B cell (primary cell): ENCODE measurements at places on chromosomes 2 and 18.

GRCh38 chr2:199716807-199717586 is 134.0 kb downstream of the FTCDNL1 start:
- no peak for DNase-seq

DNA sequence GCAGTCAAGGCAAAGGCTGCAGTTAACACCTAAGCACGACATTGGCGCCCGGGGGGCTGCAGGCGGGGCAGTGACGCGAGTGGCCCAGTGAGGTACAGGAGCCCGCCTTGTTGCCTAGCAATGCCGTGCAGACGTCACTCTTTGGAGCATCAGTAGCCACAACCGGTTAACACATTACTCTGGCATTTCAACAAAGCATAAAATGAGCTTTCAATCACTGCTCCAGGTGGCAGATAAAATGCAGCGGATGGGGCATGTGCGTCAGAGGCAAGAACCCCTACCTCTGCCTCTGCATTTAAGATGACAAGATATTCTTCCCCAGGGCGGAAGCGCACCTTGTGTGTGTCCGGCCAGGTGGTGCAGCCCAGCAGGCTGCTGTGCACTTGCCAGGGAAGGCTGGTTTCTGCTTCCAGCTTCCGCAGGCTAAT is 139.4 kb downstream of the MTCL1 start:
- no peak for DNase-seq

- DNase-seq: no peak
Measured at GRCh38 chr2:28297531-28297930, 95.1 kb upstream of the FOSL2 start.

DNA sequence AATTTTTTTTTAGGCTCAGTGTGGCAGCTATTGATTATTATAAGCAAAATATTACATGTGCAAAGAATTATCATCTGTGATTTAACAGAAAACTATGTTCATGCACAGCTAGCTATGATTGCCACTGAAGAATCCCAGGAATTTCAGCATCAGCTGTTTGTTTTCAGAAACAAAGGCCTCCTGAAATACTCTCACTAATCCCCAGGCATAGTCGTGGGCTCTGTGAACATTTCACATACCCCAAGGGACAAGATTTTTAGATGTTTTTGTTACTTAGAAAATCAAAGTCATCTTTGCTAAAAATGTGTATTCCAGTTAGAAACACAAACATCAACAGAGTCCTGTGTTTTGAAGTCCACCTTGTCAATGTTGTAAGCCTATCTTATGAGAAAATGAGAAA is 156.1 kb downstream of the MYO1B start:
- no peak for DNase-seq

DNA sequence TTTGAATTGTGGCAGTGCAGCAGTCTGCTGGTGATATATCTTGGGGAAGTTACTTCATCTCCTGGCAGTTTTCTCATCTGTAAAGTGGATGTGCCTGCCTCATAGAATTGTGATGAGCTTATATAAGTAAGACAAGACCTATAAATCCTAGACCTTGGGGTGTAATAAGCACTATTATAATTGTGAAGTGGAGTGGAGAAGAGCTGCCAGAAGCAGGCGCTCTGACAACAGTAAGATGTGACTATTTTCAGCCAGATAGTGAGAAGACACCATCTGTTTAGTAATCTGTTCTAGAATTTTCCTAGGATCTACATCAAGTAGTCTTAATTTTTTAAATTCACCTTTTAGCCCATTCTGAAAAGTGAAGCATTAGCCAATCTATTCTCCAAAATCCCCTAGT is 85.6 kb upstream of the TSPYL6 start:
- no peak for DNase-seq

GRCh38 chr18:29251681-29252080 is 1074.8 kb upstream of the CDH2 start:
- DNase-seq: no peak

GRCh38 chr2:48984922-48985321 is 169.4 kb downstream of the FSHR start:
- no peak for DNase-seq

- DNase-seq: no peak
Measured at GRCh38 chr2:149449017-149449416, 118.6 kb downstream of the LYPD6 start.

- peak; percentile 61 for DNase-seq
Measured at GRCh38 chr18:11981543-11982366, 448 bp downstream of the IMPA2 start.

DNA sequence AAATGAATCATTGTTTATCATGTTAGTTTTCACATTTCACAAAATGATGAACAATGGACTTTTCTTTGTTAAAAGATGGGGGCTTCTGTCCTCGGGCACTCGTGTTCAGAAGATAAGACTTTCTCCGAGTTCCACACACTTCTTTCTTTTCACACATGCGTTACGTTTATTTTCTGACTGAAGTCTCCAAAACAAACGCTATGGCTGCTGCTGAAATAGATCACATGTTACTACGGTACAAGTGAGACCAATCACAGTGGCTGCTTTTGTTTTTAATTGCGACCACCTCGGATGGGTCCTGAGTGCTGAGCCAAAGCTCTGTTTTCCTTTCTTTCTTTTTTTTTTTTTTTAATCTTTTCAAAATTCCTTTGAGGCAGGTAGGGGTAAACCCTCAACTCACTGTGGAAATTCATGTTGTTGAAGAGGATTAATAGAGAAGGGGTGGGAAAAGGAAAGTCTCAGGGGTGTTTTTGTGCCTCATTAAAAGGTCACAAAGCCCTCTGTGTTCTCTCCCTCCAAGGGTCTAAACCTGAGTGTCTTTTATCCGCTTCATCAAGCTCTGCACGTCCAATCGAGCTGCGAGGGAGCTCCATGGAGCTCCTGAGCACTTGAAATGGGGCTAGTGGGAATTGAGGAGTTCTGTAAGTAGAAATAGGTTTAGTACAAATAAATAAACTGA is 48.2 kb downstream of the ARL4C start:
- DNase-seq: no peak

DNA sequence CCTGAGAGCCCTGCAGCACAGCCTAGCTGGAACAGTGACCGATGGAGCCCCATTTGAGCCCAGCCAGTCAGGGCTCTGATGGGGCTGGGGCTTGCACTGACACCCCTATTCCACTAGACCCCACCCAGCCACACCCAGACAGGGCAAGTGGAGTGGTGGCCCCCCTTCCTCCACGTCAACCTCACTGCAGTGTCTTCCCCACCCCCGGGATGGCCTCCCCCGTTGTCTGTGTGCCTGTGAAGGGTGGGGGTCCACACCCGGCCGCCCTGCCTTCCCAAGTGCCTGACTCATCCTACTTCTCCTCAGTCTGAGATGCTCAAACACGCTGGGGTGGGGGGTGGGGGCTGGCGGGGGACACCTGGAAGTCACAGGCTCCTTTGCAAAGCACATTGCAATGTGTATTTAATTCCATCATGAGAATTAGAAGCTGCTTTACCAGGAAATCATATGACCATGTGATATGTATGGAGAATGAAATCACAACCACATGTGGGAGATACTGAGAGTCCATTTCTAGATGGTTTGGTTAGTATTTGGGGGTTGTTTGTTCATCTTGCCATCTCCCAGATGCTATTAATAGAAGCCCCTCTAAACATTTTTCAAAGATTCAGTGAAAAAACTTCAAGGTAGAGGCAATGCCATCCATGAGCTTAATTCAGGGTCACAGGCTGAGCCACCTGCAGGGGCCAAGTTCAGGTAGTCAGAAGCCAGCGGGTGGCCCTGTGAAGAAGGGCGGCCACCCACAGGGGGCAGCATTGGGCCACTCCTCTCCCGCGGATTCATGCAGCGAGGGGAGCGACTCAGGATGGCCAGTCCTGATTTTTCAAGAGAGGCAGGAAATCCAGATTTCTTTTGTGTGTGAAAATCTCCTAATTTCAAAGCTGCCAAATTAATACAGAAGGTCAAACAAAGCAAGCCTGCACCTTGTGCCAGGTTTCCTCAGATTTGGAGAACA is 22.7 kb upstream of the GMPPA start:
- peak; percentile 43 for DNase-seq

DNA sequence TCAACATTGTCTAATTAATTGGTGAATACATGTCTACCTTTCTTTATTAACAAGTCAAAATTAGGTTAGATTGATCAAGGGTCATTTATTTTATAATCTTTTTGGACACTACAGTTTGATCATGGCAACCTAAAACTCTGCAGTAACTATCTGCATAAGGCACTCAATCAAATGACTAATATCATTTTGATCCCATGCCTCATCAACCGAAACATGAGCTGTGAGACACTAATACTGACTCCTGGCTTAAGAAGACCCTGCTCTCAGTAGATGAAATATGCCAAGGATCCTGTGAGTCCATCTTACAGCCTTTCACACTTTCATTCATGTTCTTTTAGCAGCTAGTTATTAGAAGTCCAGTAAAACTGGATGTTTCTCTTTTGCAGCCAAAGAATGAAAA is 169.4 kb upstream of the CAVIN2 start:
- no peak for DNase-seq

GRCh38 chr2:120552800-120553481 is 182.7 kb upstream of the GLI2 start:
- DNase-seq: no peak

- no peak for DNase-seq
Measured at GRCh38 chr18:61852496-61852895, 40.3 kb downstream of the RNF152 start.

- DNase-seq: no peak
Measured at GRCh38 chr2:180675170-180675569, 305.2 kb upstream of the UBE2E3 start.

- DNase-seq: peak; percentile 70
Measured at GRCh38 chr2:239293775-239294430, 106.9 kb downstream of the HDAC4 start.

GRCh38 chr2:205280596-205281236 is 401.6 kb upstream of the NRP2 start:
- no peak for DNase-seq

GRCh38 chr2:68745006-68745405 is 10.4 kb downstream of the ARHGAP25 start:
- peak; percentile 7 for DNase-seq

DNA sequence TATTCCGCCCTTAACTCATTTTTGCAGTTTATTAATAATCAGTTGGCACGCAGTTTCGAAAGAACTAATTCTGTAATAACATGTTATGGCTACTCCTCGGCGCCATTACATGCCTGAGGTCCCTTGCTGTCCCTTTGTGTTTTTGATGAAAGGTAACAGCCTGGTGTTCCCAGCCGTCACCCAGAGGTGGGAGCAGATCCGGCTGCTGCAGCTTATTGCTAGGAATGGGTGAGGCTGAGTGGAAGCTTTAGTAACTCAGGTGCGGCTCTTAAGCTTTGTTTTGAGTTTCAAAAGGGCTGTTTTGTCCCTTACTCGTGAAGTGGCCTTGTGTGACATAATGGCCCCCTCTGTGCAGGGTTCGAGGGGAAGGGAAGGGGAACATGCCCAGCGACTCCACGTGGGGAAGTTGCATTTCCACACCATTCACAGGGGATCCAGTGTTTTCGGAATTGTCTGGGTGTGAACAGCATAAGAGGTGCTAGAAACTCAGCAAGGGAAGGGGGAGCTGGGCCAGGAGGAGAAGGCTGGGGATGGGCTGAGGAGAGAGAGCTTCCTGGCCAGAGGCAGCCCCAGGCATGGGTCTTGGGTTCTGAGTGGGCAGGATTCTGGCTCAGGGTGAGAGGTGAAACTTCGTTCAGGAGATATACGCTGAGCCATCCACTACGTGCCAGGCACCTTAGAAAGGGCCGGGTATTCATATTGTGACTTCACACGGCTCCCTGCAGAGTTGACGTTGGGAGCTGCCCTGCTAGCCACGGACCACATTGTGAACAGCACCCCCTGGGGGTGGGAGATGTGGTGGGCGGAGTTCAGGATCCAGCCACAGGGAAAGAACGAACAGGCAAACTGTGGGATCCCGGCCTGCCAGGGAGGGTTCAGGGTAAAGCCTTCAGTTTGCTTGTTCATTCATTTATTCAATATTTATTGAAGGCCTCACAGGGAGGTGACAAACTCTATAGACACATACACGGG is 84.4 kb downstream of the TGOLN2 start:
- no peak for DNase-seq

DNA sequence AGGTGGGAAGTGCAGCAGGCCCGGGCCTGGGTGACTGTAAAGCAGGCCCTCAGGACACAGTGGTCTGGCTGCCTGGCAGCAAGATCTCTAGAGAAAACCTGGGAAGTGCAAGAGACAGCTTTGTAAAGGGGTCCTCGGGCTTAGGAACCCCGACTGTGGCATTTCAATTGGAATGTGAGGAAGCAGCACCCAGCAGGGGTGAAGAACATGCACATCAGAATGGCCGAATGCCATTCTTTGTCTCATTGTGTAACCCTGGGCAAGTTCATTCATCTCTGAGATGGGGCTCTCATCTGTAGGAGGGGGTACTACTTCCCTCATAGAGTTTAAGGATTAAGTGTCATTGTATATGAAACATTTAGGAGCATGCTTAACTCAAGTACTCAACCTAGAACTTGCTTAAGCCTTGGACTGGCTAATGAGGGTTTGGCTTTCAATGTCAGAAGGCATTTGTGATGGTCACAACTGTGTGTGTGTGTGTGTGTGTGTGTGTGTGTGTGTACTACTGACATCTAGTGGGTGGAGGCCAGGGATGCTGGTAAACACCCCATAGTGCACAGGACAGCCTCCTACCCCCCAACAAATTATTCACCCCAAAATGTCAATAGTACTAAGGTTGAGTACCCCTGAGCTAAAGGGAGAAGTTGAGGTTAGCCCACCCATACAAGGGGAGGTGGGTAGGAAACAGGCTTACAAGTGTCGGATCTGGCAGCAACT is 29.3 kb downstream of the MEX3C start:
- no peak for DNase-seq

DNA sequence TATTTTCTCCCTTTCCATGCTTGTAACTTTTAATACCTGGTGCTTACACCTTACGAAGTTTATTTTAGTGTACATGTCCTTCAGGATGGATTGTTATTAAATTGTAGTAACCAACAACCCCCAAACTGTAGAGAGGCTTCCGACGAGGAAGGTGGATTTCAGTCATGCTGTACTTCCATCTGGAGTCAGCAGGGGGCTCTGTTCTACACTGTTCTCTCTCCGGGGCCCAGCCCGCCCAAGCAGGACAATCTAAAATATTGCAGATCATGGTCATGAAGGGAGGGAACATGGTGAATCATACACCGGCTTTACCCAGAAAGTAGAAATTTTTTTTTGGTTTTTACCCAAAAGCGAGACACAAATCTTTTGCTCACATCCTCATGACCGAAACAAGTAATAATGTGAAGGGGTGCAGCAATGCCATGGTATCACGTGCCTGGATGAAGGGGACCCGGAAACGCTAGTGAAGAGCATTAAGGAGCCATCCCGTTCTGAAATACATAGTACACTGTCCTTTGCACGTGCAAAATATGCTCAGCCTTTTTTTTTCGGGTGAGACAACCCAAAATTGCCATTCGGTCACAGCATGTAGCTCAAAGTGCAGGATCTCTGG is 884.8 kb downstream of the EPHA4 start:
- DNase-seq: peak; percentile 69
